CD4-positive, alpha-beta T cell treated with Interferon alpha-2 for 1 hour (primary cell): ENCODE measurements at places on chromosomes 7 and 10.

DNA sequence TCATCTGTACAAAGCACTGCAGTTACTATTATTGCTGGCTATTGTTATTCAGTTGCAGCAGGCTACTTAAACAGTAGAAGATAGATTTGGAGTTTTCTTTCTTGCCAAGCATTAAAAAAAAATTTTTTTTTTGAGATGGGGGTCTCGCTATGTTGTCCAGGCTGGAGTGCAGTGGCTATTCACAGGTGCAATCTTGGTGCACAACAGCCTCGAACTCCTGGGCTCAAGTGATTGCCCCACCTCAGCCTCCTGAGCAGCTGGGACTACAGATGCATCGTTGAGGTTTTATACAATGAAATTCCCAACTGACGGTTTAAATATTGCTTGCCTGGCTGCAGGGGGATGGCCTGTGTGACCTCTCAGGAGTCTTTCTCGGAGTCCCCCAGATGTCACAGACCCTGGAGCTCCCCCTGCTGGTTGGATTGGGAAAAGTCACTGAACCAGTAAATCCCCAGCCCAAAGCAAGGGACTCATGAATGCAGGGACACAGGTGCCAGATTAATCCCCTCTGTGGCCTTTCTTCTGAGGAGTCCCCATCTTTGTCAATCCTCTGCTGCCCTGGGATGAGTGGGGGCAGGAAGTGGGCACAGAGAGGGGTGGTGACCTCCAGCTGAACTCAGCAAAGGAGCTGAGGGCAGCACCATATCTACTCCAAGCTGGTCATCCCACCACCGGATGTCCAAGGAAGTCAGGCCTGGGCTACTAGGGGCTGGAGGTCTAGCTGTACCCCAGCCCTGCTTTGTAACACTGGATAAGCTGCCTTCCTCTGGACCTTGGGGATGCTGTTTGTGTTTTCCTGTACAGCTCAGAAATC lies 149.6 kb downstream of the C10orf105 start:
- peak; percentile 77 for DNase-seq

- no peak for DNase-seq
These were observed 151.7 kb downstream of the RTKN2 start for GRCh38 chr10:62116896-62117295.

- no peak for DNase-seq
These were observed 64.4 kb downstream of the ZWINT start for GRCh38 chr10:56296618-56297017.

- no peak for DNase-seq
These were observed 58.7 kb downstream of the CYP51A1 start for GRCh38 chr7:92075455-92076158.
